Bone marrow (tissue), 2 donors: ENCODE measurements at places on chromosomes 7 and 10.
A peak's percentile ranks its signal among the peaks of the same experiment; 100 is the strongest.

DNA sequence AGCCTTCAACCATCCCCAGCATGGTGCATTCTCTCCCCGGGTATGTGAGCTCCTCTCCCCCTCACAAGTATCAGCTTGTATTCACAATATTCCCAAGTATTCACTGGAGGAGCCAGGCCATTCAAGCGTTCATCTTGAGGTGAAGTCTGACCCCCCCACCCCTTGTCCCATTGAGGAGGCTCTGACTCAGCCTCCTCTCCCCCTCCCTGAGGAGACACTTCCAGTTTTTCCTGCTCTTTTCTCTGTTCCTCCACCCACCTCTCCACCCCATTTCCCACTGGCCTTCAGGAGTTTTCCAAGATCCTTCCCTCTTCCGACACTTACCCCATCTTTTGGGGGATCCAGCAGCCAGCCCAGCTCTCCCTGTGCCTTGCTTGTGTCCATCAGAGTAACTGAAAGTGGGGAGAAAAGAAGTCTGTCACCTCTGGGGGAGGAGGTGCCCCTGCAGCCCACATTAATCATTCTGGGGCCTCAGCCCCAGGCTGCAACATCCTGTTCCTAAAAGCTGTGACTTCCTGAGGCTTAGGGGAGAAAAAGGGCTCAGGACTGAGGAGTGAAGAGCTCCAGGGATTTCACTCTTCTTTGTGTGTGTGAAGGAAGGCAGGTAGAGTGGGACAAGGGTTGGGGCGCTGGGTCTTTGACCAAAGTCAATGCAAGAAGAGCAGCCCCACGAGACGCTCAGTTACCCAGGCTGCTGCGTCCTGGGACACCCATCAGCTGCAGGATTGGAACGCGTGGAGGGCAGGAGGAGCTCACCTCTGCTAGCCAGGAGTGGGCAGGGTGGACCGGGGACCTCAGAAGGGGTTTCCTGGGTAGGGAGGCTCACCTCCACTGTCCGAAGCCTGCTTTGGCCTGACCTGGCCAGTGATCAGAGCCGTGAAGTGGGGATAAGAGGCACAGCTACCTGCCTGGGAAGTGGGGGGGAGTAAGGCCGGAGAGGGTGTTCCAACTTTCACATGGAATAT is 1.1 kb downstream of the EPHA1 start:
- no peak for DNase-seq

DNA sequence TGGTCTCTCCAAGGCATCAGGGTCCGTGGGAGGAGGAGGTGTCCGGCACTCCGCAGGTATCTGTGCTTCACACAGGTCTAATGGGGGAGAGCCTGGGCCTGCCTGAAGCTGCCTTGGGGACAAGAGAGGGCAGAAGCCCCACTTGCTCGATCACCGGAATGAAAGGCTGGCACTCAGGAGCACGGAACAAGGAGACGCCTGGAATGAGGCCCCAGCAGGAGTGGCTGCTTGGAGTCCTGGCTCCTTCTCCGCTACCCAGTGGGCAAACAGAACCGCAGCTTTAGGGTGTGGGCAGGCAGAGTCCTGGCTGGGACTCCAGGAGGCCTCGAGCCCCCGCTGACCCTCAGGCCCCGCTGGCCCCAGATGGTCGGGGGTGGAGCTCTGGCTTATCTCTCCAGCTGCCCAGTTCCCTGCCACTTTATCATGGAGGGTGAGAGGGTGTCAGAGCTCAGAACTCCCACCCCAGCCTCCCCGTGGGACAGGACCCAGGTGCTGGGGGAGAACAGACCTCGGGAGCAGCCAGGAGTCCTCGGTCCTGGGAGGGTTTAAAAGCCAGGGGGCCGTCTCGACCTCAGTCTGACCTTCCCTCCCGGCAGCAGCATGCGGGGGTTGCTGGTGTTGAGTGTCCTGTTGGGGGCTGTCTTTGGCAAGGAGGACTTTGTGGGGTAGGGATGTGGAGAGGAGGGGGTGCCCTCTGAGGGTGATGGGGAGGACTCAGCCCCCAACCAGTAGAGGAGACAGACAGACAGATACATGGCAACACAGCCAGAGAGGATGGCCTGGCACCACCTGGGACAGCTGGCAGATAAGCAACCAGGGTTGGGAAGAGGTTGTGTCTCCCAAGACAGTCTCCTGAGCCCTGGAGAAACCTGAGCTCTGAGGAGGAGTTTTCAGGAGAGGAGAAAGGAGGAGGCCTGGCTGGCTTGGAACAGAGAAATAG is at the start of gene CPA1:
CPA1 (plus strand) TSS at position 574 of the 940 bp plus-strand sequence; CDS start at position 601, 27 bp downstream.
- DNase-seq = no peak

- no peak for DNase-seq
These were observed 55.3 kb downstream of the CPVL start for GRCh38 chr7:29090836-29091601.

GRCh38 chr7:157080111-157080730 is 58.5 kb upstream of the UBE3C start:
- no peak for DNase-seq

DNA sequence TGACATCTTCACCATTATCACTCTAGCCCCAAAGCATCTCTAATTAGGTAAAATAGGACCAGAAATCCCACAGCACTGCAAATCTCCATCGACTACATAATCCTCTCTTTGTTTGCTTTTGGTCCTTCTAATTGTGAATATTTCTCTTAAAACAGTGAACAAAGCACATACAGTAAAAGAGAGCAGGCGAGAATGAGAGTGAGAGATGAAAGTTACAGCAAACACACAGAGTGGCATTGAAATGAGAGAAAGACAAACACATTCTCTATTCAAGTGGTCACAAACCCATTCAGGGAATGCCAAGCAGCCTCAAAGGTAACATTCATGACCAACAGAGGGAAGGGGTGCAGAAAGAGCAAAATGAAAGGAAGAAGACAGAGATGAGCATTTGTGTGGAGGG is 109.8 kb upstream of the PTN start:
- DNase-seq = no peak

DNA sequence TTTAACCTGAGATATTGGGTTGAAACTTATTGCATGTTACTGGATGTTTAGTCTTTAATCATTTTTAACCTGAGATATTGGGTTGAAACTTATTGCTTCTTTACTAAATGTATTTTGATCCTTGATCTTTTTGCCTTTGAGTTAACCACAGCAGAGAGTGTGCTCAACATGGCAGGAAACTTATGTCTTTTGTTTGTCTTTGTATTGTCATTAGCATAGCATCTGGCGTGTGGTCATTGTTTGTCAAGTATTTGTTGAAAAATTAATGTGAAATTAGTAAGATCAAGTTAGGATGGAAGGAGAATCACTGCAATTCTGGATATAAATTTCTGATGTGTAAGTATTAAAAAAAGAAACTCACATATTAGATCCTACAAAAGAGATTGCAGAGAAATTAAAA is 8.2 kb downstream of the MRC1 start:
- DNase-seq = no peak

GRCh38 chr10:80540981-80541750 is 3.5 kb downstream of the SH2D4B start:
- DNase-seq = peak; percentile 70

GRCh38 chr10:78210548-78210947 is 176.9 kb downstream of the RPS24 start:
- no peak for DNase-seq

GRCh38 chr7:11846361-11846955 is 14.5 kb upstream of the THSD7A start:
- DNase-seq = no peak

DNA sequence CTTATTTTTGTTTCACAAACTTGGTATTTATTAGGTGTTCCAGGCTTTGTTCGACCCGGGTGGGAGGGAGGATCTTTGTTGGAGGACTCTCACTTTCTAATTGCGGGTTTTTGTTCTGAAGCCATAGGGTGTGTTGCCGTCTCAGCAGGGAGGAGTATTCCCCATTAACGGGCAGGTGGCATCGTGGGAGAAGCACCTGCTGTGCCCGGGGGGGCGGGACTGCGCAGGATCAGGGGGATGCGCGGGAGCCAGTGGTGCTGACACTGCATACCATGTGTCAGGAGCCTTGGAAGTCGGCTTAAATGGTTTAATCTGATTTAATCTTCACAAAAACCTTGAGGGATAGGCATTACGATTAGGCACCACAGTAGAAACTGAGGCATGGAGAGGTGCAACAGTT is 113.0 kb downstream of the MGMT start:
- DNase-seq = no peak

DNA sequence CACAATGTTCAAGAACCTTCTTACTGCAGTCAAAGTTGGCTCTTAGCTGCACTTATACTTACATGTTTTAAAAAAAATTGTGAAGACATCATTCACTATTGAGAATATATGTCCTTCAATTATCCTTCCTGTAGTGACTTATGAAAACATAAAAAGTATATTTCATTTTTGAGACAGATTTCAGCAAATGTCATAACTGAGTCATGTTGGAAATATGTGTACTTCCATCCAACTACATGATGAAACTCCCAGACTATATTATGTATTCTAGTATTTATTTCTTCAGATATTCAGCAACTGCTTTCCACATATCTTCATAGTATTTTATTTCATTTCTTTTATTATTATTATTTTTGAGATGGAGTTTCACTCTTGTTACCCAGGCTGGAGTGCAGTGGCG is 160.2 kb downstream of the ARHGAP12 start:
- no peak for DNase-seq
